ENCODE measurements at places on chromosomes 2 and 18. TPM values are rescaled to one million over a fixed set of nuclear protein-coding genes. Genes with fewer than 3 reads are reported as not detected.
A peak's percentile ranks its signal among the peaks of the same experiment; 100 is the strongest.

- DNase-seq = no peak
- peaks cover 4% of the 10 kb centered on the region for H3K36me3 ChIP-seq
- peak overlapping the region; percentile 80 for H3K27ac ChIP-seq
- H3K4me1 ChIP-seq = peaks cover 47% of the 10 kb centered on the region
- peaks cover 6% of the 10 kb centered on the region for H3K27me3 ChIP-seq
Observed at GRCh38 chr18:457140-457519, 43.4 kb downstream of the COLEC12 start.

DNA sequence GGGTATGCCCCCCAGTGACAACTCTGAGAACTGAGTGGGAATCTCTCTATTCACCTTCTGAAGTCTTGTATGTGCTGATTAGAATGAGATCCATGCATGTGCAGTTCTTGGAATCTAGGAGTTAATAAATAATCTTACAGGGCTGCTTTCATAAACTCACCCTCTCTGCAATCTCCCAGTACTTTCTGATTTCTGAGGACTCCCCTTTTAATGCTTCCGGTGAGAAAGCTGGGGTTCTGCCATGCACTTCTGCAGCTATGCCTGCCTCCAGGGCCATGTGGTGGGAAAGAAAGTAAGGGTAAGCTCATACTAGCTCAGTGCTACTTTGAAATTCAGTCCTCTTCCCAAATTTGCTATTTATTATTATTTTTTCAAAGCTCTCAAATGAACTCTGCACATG is 432.9 kb downstream of the MTX2 start:
- no peak overlapping the region for H3K4me3 ChIP-seq
- H3K36me3 ChIP-seq = no peaks in the 10 kb centered on the region
- H3K4me1 ChIP-seq = peaks cover 23% of the 10 kb centered on the region
- no peak overlapping the region for H3K27ac ChIP-seq
- no peak for DNase-seq

HOXD4 gene
- total RNA-seq = 37.0 TPM

SIX2 gene
- total RNA-seq = 13.8 TPM

DCC gene
- 5.4 TPM for total RNA-seq

BCL11A gene
- 47.9 TPM for total RNA-seq

- H3K4me3 ChIP-seq = no peak overlapping the region
- no peak for DNase-seq
- no peak overlapping the region for H3K27ac ChIP-seq
- no peaks in the 10 kb centered on the region for H3K4me1 ChIP-seq
- no peaks in the 10 kb centered on the region for H3K36me3 ChIP-seq
Observed at GRCh38 chr18:49435170-49435569, 25.3 kb downstream of the DYM start.

- H3K4me1 ChIP-seq = peaks cover 49% of the 10 kb centered on the region
- H3K4me3 ChIP-seq = peak overlapping the region; percentile 87
- peak overlapping the region; percentile 89 for H3K27ac ChIP-seq
- DNase-seq = no peak
Observed at GRCh38 chr2:176162911-176163671, 6.0 kb downstream of the HOXD3 start.

C2orf72 gene
- 16.7 TPM for total RNA-seq

GRCh38 chr2:27860111-27860510 is 30.1 kb downstream of the RBKS start:
- no peaks in the 10 kb centered on the region for H3K27me3 ChIP-seq
- peaks cover 7% of the 10 kb centered on the region for H3K4me1 ChIP-seq
- H3K36me3 ChIP-seq = peaks cover 3% of the 10 kb centered on the region
- no peak for DNase-seq

DNA sequence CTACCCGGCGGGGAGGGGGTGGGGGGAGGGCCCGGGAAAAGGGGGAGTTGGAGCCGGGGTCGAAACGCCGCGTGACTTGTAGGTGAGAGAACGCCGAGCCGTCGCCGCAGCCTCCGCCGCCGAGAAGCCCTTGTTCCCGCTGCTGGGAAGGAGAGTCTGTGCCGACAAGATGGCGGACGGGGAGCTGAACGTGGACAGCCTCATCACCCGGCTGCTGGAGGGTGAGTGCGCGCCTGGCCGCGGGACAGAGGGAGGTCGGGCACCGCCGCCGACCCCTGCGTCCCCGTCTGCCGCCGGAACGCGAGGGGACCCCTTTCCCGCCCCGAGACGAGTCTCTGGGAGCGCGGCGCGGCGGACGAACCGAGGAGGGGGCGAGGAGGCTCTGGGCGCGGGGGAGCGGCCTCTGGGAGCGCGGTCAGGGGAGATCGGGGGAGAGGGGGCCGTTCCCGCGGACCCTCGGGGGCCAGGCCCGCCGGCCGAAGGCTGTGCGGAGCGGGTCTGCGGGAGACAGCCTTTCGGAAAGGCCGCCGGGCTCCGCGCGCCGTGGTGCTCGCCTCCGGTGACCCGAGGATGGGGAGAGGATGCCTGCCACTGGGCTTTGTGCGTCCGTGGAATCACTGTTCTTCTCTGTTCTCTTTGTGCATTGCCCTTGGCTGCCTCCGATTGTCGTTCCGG is 463 bp downstream of the PPP1CB start:
- H3K4me3 ChIP-seq = peak overlapping the region; percentile 95
- H3K4me1 ChIP-seq = peaks cover 34% of the 10 kb centered on the region
- DNase-seq = no peak

- H3K36me3 ChIP-seq = no peaks in the 10 kb centered on the region
- peaks cover 14% of the 10 kb centered on the region for H3K4me1 ChIP-seq
- no peak overlapping the region for H3K4me3 ChIP-seq
- no peak overlapping the region for H3K27ac ChIP-seq
- DNase-seq = no peak
Observed at GRCh38 chr18:37476182-37476581, 89.4 kb downstream of the CELF4 start.

GRCh38 chr2:228848638-228849037 is 422.4 kb downstream of the PID1 start:
- no peak for DNase-seq
- no peak overlapping the region for H3K4me3 ChIP-seq
- no peaks in the 10 kb centered on the region for H3K36me3 ChIP-seq
- no peak overlapping the region for H3K27ac ChIP-seq

- peaks cover 39% of the 10 kb centered on the region for H3K27me3 ChIP-seq
- peaks cover 5% of the 10 kb centered on the region for H3K36me3 ChIP-seq
- H3K27ac ChIP-seq = peak overlapping the region; percentile 82
Observed at GRCh38 chr2:118014492-118014824, 588 bp upstream of the CCDC93 start.

GDF7 gene
- total RNA-seq = 24.3 TPM

DNAJC5G gene
- total RNA-seq = not detected

DNA sequence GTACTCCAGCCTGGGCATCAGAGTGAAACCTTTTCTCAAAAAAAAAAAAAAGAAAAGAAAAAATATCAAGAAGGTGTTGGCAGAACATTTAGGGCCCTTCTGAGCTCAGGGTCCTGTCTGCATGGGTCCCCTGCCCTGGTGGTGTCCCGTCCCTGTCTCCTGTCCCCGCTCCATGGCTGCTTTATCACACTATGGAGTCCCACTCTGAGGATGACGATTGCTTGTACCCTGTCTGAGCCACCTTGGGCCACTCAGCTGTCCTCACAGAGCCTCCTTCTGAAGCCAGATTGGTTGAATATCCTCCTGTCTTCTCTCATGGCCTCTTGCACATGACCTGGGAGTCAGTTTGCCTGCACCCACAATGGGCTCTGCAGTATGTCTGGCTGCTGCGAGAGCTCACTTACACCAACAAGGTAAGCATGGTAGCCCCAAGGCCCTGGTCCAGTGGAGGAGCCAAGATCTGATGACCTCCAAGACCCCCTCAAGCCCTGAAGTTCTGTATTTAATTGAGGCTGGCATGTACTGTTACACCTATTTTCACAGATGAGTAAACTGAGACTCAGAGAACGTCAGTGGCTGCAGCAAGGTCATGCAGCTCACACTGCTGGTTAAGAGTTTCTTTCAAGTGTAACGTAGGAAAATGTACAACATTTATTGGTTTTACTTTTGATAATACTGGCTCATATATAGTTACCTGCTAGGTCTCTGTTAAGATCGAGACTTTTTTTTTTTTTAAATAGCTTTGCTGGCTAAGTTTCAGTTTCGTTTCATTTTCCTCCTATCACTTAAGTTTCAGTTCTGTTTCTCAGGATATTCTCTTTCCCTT is 16.9 kb upstream of the ZCCHC2 start:
- H3K27ac ChIP-seq = no peak overlapping the region
- H3K27me3 ChIP-seq = no peaks in the 10 kb centered on the region
- no peak for DNase-seq

Measured in type B pancreatic cell (in vitro differentiated cells).